ENCODE measurements at places on chromosomes 11 and 22. TPM values are rescaled to one million over a fixed set of nuclear protein-coding genes. Genes with fewer than 3 reads are reported as not detected.

DNA sequence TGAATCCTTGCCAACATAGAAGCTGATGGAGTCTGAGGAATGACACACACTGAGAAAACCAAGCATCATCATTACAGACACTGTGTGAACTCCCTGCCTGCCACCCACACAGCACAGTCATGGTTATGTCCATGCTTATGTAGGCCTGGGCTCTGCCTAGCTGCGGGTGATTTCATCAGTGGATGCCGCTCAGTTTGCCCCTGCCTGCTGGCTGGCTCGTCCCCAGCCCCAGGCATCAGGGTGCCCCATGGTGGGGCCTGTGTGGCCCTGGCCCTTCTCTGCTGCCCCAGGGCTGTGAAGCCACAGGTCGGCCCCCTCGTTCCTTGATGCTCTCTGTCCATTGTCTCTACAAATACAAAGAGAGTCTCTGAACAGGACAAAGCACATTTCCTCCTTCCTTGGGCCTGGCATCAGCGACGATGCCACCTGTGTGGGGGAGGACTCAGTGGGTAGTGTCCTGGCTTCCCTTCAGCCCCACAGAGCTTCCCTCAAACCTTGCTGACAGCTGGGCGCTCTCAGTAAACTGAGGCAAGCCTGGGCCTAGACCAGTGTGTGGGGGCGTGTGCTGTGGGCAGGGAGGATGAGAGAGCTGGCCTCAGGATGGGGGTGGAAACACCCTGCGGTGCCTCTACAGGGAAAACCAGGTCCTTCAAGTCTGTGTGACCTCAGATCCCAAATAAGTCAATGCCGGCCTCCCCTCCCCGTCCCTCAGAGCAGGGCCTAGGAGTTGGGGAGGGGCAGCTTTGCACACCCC is 20.0 kb upstream of the TUB start:
- no peak for DNase-seq

- peak; percentile 5 for DNase-seq
Observed at GRCh38 chr11:30683176-30683575, 97.0 kb upstream of the MPPED2 start.

Gene WNT7B
- not detected for total RNA-seq

- no peak for DNase-seq
Observed at GRCh38 chr22:36811094-36811800, 5.6 kb downstream of the PVALB start.

- DNase-seq: no peak
Observed at GRCh38 chr11:72969894-72970335, 155.7 kb downstream of the ATG16L2 start.

Gene MFNG
- total RNA-seq: 6.6 TPM

DNA sequence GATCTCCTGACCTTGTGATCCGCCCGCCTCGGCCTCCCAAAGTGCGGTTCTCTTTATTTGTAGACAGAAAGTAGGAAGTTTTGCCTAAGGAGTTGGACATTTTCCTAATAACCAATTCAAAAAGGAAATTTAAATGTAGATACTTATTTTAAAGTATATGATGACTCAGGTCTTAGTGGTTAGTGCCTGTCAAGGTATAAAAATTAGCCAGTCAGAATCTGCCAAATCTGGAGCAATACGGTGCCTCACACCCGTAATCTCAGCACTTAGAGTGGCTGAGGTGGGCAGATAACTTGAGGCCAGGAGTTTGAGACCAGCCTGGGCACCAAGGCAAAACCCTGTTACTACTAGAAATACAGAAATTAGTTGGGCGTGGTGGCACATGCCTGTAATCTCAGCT is 86.7 kb upstream of the RASSF10 start:
- DNase-seq: no peak

DNA sequence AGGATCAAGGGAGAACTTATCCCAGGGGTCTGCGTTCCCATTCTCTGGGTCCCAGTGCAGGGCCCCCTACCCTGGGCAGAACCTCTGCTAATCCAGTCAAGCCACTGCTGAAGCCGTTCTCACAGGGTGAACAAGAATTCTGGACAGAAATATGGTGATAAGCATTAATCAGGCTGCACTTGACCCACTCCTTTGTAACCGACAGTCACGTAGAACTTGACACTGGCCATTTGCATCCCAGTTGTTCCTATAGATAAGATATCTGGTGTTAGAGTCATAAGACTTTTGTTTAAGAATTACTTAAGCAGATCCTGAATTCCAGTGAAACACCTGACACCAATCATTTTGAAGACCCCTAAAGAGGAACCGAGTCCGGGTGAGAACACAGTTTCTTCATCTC is 107.5 kb upstream of the THY1 start:
- no peak for DNase-seq

Gene GALNT18
- total RNA-seq: 13.7 TPM

GRCh38 chr11:34219941-34220370 is 114.5 kb downstream of the NAT10 start:
- no peak for DNase-seq

DNA sequence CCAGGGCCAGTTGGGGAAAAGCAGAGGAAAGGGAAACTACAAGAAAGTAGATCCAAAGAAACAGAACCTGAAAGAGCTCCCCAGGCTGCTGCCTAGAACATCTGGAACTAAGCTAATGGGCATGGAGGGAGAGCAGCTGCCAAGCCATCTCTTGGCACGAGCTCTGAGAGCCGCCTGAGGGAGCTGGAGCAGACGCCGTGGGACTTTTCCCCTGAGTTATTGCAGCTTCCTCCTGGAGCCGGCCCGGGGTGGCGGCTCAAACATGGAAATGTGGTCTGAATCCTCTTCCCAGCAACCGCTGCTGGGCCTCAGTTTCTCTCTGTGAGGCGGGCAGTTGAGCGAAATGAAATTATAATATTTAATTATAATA is 41.8 kb downstream of the LIF start:
- no peak for DNase-seq

Gene KCNJ11
- total RNA-seq: 8.9 TPM

Gene CARD16
- total RNA-seq: 6.7 TPM

DNA sequence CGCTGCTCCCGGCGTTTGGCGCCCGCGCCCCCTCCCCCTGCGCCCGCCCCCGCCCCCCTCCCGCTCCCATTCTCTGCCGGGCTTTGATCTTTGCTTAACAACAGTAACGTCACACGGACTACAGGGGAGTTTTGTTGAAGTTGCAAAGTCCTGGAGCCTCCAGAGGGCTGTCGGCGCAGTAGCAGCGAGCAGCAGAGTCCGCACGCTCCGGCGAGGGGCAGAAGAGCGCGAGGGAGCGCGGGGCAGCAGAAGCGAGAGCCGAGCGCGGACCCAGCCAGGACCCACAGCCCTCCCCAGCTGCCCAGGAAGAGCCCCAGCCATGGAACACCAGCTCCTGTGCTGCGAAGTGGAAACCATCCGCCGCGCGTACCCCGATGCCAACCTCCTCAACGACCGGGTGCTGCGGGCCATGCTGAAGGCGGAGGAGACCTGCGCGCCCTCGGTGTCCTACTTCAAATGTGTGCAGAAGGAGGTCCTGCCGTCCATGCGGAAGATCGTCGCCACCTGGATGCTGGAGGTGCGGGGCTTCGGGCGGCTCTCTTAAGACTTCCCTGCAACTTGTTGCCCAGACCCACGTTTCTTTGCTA is at the start of gene CCND1:
TSS of gene CCND1 (plus strand) at position 162 of the 587 bp plus-strand sequence. CDS start at position 320, 158 bp downstream.
- peak; percentile 78 for DNase-seq

DNA sequence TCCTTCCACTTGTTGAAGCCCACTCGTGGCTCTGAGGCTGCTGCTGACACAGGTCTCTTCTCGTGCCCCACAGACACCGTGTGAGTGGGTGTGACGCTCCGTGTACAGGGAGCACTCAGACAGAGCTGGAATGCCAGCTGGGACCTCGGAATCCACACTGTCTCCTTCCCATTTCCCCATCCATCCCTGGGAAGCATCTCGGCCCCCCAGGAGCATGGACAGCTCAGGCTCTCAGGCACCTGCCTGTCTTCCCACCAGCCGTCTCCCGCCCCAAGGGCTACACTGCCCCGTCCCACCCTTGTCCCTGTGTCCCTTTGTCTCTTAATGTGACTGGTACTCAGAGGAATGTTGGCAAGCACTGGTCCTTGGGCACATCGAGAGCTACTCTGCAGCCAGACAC is 63.8 kb downstream of the ARHGAP8 start:
- no peak for DNase-seq

DNA sequence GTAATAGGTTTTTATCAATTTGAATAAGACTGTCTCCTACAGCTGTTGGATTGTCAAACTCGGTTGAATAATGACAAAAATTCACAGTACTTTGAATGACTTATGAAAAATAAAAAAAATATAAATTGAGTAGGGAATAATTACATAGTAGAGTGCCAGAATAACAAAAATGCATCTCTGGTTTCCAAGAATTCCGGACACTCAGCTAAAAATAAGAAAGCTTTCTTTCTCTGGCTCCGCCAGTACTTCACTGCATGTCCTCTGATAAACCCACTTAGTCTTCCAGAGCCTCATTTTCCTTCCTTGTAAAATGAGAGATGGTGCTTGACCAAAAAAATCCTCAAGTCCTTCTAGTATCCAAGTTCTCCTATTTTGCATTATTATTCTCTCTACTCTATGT is 374.6 kb upstream of the LUZP2 start:
- no peak for DNase-seq
